ENCODE measurements at places on chromosomes 13 and 19. TPM values are rescaled to one million over a fixed set of nuclear protein-coding genes. Genes with fewer than 3 reads are reported as not detected.

Gene ARL11
- not detected for total RNA-seq

Gene RFPL4A
- not detected for total RNA-seq

Gene ZNF414
- total RNA-seq = 31.8 TPM

Gene SERPINE3
- not detected for total RNA-seq

Gene RANBP3
- total RNA-seq = 121 TPM

Gene SBSN
- 0.20 TPM for total RNA-seq

Gene SULT2B1
- total RNA-seq = not detected

Gene KLK2
- not detected for total RNA-seq

Gene GIPC1
- total RNA-seq = 72.5 TPM

Gene SEMA6B
- 25.3 TPM for total RNA-seq

Gene ZFP36
- total RNA-seq = 4.0 TPM

Gene ADGRE3
- not detected for total RNA-seq

Gene GNG7
- 13.9 TPM for total RNA-seq

Gene SIGLEC8
- not detected for total RNA-seq

Gene CABP5
- total RNA-seq = not detected

Gene OR4F17
- not detected for total RNA-seq

Gene CLDN10
- total RNA-seq = 1.8 TPM

Gene ZNF728
- not detected for total RNA-seq

Gene ZNF439
- total RNA-seq = 6.6 TPM

Gene ACER1
- not detected for total RNA-seq

Gene SIGLEC5
- total RNA-seq = not detected

Gene CYP4F11
- total RNA-seq = not detected

Gene NDUFB7
- 123 TPM for total RNA-seq

Gene FPR1
- total RNA-seq = not detected

Gene DNAJC15
- total RNA-seq = 16.6 TPM

Gene PTGER1
- total RNA-seq = 0.40 TPM

Gene CIRBP
- total RNA-seq = 414 TPM

Gene SPIB
- total RNA-seq = not detected

Gene C19orf73
- 1.3 TPM for total RNA-seq

Gene SHISA7
- 0.59 TPM for total RNA-seq

Gene CEACAM8
- total RNA-seq = not detected

Gene CLEC17A
- total RNA-seq = not detected

Gene JAK3
- total RNA-seq = 1.3 TPM

Gene XPO4
- 26.5 TPM for total RNA-seq

Gene SMIM24
- not detected for total RNA-seq

Gene ZGLP1
- total RNA-seq = 11.3 TPM

Gene PAK4
- total RNA-seq = 56.8 TPM
